ENCODE measurements at places on chromosomes 3 and 15.

GRCh38 chr3:17231537-17232261 is 346.9 kb downstream of the PLCL2 start:
- no peak for DNase-seq

DNA sequence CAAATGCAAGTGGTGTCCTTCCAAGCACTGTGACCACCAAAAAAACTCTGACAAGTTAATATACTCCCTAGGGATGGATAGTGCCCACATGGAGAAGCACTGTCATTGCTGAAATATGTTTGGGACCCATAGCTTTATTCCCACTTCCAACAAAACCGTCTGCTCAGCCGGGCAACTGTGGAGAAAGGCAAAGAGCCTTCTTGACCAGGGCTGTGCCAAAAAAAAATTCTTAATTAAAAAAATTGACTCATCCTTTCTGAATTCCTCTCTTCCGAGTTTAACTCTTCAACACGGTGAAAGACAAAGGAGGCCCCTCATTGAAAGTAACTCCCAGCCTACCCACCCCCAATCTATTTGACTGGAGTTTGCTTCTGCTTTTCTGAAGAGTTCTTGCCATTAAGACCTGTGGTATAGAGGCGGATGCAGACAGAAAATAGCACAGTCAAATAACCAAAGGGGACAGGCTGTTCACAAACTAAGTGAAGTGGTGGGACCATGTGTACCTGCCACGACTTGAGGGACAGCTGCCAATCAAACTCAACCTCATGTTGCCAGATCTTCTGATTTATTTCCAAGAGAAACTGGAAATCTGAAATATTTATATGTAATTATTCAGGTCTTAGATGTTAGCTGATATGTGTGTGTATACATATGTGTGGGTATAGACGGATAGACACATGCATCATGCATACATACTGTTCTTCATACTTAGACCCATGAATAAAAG is 135.4 kb upstream of the PFN2 start:
- no peak for DNase-seq

DNA sequence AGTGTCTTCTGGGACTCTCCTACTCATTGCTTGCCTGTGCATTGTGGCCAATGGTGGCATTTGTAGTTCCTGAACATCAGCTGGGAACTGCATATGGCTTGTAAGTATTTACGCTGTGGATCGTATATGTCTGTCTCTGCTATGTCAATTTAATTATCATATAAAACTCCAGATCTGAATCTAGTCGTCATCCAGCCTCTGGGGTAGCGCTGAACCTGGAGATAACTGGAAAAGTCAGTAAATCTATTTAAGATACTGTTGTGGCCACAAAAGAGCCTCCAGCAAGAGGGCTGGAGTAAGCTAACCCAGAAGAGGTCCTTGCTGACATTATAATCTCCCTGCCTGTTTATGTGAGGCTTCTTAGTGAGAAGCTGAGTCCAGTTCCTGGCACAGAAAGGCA is 21.6 kb downstream of the MFSD1 start:
- DNase-seq = no peak

GRCh38 chr15:25234831-25235230 is 204.0 kb downstream of the UBE3A start:
- no peak for DNase-seq

DNA sequence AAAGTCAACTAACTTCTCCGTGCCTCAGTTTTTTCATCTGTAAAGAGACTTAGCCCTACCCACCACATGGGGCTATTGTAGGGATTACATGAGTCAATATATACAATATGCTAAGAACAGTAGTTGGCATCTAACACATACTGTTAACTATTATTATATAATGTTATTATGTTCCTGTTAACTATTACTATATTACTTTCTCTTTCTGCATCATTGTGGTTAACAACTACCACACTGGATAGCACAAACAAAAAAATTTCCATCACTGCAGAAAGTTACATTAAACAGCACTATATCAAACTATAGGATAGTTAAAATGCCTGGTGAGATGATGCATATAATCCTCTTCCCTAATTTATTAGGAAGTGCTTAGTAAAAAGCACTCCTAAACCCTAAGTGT is 23.7 kb downstream of the STAG1 start:
- DNase-seq = no peak
